ENCODE measurements at places on chromosomes 7 and 10.

- DNase-seq, result no peak
Observed at GRCh38 chr10:46528171-46528671, 28.2 kb downstream of the GPRIN2 start.

- no peak for DNase-seq
Observed at GRCh38 chr10:132410779-132411532, 14.0 kb downstream of the PWWP2B start.

DNA sequence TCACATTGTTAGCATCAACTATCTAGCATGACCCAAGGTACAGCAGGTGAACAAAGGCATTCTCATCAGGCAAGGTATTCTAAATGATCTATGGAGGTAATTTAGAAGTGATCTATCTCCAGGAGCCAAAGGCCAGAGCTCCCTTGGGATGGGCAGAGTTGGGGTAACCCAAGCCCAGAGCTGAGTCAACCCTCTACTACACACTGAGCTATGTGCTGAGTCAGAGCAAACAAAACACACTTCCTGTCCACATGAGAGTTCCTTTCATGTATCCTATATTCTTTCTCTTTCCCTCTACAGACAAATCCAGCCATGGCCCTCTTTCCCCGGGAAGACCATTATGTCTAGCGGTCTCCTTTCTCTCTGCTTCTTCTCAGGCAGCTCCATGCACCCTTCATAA, 68.2 kb upstream of the AGK start:
- no peak for DNase-seq

DNA sequence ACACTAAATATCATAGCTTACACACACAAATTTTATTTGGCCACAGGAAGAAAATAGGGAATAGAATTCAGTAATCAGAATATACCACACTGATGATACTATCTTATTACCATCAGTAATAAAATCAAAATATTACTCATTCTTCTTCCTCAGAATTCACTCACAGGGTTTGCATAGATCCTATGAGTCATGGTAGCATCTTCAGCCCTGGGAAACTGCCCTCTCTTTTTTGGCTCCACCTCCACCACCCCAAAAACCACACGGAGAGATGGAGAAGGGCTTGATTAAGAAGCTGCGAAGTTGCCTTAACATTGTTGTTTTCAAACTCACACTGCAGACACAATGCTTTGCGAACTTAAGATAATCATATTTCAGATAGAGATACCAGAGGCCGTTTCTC, 154.1 kb upstream of the AHR start:
- no peak for DNase-seq

- no peak for DNase-seq
Observed at GRCh38 chr10:15813415-15813814, 46.9 kb downstream of the MINDY3 start.

Measured in stimulated activated naive CD4-positive, alpha-beta T cell (primary cell).